ENCODE measurements at places on chromosomes 11 and 22.

DNA sequence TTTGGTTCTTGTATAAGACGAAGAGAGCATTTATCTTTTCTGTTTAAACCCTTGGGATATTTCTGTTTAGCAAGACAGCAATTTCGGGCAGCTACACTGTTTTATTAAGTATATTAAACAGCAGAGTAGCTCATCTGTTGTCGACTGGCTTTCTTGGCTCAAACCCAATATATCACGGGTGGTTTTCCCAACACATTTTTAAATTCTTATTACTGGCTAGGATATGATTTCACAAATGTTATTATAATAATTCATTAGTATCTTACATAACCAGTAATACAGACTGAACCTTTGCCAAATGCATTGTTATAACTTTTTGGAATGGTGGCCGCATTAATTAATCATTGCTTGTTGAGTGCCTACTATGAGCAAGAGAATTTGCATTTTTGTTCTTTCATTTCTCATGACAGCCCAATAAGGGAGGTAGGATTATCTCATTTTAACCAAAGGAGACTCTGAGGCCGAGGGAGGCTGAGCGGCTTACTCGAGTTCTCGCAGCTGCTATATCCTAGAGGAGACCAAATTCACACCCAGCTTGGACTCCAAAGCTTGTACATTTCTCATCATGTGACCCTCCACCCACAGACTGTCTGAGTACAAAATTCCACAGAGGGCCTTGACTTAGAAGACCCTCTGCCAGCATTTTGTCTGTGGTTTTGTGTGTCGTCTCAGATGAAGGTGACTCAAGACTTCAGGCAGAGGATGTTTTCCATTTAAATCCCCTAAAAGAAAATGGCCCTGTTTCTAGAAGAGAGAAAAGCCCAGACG lies 304.9 kb downstream of the NTM start:
- no peak for ATAC-seq

DNA sequence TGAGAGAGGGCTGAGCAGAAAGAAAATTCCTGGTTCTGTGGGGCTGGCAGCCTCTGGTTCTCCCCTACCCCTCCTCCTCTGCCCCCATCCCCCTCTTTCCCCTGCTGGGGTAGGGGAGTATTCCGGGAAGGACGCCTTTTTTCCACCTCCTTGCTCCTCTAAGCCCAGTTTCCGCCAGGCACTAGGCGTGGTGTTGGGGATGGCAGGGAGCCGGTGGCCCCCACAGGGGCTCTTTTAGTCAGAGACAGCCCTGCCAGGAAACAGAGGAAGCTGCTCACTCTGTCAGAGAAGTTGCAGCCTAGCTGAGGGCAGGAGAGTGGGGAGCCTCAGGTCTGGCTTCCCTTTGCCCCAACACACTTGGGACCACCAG lies 15.6 kb upstream of the ARHGEF17 start:
- no peak for ATAC-seq

- ATAC-seq = peak; percentile 70
Measured at GRCh38 chr11:8719211-8719649, 36.6 kb downstream of the RPL27A start.

GRCh38 chr11:11231763-11232162 lies 121.3 kb downstream of the CSNK2A3 start:
- no peak for ATAC-seq

GRCh38 chr22:49587987-49588386 lies 239.7 kb downstream of the BRD1 start:
- ATAC-seq = no peak

GRCh38 chr22:24997023-24997422 lies 44.5 kb downstream of the KIAA1671 start:
- no peak for ATAC-seq

DNA sequence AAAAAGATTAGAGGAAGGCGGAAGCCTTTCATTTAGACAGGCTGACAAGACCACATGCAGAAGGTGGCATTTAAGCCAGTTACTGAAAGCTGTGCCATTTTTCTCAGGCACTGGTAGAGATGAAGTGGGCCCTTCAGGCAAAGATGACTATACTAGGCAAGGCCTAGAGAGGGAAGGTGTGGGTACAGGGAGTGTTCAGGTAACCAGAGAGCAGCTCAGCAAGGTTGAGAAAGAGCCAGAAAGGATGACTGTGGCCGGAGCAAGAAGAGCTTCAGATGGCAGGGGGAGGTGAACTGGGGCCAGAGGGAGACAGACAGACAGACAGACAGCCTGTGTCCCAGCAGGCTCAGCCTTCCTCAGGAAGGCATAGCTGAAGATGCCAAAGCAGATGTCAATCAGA lies 88.1 kb upstream of the NARS2 start:
- no peak for ATAC-seq

DNA sequence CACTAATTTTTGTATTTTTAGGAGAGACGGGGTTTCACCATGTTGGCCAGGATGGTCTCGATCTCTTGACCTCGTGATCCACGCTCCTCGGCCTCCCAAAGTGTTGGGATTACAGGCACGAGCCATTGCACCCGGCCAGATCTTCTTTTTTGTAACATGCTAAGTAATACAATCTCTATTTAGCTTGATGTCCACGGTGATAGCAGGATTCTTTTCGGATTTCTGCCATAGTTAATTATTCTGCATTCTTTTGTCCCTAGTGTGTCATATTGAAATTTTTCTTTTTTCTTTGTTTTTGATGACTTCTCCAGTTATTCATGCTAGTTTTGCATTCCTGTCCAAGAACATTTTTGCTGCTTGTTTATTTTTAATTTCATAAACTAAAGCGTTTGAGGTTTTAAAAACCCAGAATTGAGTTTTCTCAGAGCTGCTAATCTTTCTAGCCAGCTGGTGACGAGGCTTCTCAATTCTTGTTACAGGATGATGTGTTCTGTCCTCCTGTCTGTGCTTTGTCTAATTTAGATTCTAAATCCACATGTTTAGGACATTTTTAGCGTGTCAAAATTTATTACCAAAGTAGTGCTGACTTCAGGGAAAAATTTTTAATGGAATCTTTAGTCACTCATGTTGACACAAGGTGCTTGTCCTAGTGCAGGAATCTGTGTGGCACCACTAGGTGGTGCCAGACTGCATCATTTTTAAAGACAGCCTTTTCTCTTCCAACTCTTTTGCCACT lies 21.8 kb downstream of the NF2 start:
- peak; percentile 48 for ATAC-seq

DNA sequence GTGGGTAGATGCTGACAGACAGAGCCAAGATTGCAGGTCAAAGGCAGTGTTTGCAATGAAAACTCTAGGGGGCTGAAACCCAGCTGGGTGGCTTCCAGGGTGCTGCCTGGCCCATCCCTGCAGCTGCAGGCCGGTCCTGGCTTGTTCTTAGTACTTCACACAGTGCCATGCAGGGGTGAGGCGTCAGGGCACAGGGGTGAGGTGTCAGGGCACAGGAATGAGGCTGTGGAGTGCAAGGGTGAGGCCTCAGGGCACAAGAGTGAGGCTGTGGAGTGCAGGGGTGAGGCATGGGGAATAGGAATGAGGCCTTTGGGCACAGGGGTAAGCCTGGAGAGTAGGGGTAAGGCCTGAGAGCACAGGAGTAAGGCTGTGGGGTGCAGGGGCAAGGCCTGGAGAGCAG lies 337.6 kb downstream of the TBC1D22A start:
- ATAC-seq = no peak

GRCh38 chr22:11613898-11614755 lies 3913.9 kb upstream of the OR11H1 start:
- ATAC-seq = no peak

- ATAC-seq = no peak
Measured at GRCh38 chr11:65646288-65646957, 8.5 kb downstream of the SIPA1 start.

DNA sequence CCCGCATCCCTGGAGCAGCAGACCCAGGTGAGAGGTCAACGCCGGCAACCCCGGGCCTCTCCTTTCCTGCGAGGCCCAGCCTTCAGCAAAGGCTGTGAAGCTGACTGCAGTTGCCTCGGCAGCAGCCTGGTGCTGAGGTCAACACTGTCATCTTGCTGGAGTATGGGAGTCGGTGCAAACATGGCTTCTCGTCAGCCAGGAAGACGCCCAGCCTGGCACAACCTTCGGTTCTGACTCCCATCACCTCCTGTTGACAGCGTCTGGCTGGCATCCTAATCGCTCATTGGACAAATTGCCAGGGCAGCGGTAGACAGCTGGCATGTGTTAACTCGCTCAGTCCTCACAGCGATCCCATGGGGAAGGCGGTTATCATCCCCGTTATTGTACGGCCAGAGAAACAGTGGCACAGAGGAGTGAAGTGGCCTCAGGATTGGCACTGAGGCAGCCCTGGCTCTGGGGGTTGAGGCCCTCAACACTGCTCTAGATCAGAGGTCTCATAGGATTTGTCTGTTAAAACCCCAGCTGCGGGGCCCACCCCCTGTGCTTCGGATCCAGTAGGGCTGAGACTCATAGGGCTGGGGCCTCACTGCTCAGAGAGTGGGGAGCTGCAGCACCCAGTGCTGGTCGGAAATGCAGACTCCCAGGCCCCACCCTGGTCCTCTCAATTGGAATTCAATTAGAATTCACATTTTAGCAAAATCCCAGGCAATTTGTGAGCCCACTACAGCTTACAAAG lies 39.3 kb upstream of the TP53I11 start:
- ATAC-seq = peak; percentile 66

GRCh38 chr11:68680541-68681231 lies 3.7 kb upstream of the GAL start:
- ATAC-seq = no peak

- ATAC-seq = no peak
Measured at GRCh38 chr22:23564276-23564675, 15.8 kb downstream of the IGLL1 start.

GRCh38 chr11:15968461-15969130 lies 387.8 kb downstream of the SOX6 start:
- peak; percentile 38 for ATAC-seq

- ATAC-seq = no peak
Measured at GRCh38 chr11:35647421-35648093, 15.0 kb upstream of the TRIM44 start.

DNA sequence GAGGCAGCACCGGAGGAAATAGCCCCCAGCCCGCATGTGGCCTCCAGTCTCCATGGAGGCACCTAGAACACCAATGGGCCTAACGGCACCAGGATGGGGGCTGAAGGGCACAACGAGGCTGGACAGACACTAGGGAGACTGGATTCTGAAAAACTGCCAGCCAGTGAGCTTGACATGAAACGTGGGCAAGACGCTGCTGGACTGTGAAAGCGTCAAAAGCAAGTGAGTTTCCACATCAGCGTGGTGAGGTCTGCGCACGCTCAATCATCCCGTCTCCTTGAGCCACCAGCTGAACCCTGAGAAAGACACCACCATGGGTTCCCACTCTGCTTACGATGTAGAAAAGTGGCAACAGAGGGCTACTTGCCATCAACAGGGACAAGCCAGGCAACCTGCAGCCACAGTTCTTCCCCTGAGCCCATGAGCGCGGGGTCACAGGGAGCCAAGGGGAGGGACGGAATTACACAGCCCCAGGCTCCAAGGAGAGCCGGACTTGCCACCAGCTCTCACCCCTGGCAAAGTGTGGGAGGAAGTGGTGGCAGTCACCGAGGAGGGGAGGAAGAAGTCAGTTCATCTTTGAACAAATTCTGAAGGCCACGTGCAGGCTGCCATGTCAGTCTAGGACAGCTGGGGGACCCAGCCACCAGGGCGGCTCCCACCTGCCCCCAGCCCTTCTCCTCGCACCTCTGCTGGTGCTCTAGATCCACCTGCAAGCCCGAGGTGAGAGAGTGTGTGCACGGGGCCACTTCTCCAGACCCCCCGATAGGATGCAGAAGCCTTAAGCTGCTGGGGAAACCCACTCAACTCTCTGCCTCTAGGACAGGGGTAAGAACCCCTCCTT lies 131.1 kb downstream of the MPPED1 start:
- no peak for ATAC-seq

- no peak for ATAC-seq
Measured at GRCh38 chr11:76234021-76234415, 27.7 kb upstream of the WNT11 start.
